Endothelial cell of umbilical vein (primary cell): ENCODE measurements at places on chromosomes 4 and X. TPM values are rescaled to one million over a fixed set of nuclear protein-coding genes. Genes with fewer than 3 reads are reported as not detected.

DNA sequence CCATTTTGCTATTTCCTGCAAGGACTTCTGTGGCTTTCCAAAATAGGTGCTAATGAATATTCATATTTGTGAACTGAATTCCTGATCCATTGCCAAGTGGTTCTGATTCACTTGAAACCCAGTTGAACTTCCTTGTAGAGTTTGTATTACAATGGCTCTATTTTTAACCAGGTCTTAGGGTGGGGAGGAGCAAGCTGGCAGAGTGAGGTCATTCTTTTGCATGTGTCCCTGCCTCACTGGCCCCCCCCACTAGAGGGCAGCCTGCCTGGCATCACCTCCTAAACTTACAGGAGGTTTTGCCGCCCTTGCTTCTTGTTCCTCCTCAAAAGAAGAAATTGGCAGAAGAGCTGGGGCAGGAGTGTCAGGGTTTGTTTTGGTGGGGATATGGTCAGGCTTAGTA, 10.5 kb downstream of the PTTG2 start:
- H3K27me3 ChIP-seq = no peaks in the 10 kb centered on the region
- H3K36me3 ChIP-seq = no peaks in the 10 kb centered on the region
- no peak overlapping the region for H3K4me3 ChIP-seq

- no peak for DNase-seq
- no peaks in the 10 kb centered on the region for H3K27me3 ChIP-seq
- no peak overlapping the region for H3K27ac ChIP-seq
- H3K4me1 ChIP-seq = no peaks in the 10 kb centered on the region
Measured at GRCh38 chr4:22531311-22532019, 15.6 kb upstream of the ADGRA3 start.

- no peak overlapping the region for H3K27ac ChIP-seq
- peaks cover 13% of the 10 kb centered on the region for H3K4me1 ChIP-seq
- H3K27me3 ChIP-seq = no peaks in the 10 kb centered on the region
- no peaks in the 10 kb centered on the region for H3K36me3 ChIP-seq
- no peak overlapping the region for H3K4me3 ChIP-seq
Measured at GRCh38 chrX:3263681-3264126, 82.7 kb downstream of the MXRA5 start.

GRCh38 chr4:3654036-3654807, 112.0 kb upstream of the ADRA2C start:
- no peak for DNase-seq
- H3K27ac ChIP-seq = no peak overlapping the region
- no peak overlapping the region for H3K4me3 ChIP-seq
- H3K4me1 ChIP-seq = no peaks in the 10 kb centered on the region

DNA sequence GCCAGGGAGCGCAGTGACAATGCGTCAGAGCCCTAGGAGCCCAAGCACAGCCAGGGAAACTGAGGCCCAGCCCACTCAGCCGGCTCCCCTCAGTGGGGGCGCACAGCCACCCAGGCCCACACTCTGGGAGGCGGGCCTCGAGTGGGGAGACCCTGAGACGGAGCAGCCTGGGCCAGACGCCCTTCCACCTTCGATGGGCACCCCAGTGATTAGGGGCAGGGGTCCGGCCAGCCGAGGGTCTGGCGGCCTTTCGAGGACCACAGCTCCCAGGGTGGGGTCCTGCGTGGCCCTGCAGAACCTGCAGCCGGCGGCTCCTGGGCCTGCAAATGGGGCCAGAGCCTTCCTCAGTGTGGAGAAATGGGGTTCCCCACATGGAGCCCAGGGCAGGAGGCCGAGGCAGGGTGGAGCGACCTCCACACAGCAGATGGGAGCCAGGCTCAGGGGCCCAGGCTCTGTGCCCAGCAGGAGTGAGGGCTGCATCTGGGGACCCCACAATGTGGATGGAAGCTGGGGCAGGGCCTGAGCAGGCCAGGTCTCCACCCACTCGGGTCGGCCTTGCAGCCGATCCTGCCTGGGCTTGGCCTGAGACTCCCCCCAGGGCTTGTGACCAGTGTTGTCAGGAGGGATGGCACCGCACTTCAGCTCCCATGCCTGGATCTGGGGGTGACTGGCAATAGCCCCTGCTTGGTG, 5.0 kb downstream of the HGFAC start:
- H3K27ac ChIP-seq = no peak overlapping the region
- H3K36me3 ChIP-seq = no peaks in the 10 kb centered on the region
- H3K4me1 ChIP-seq = no peaks in the 10 kb centered on the region
- DNase-seq = no peak

- H3K36me3 ChIP-seq = no peaks in the 10 kb centered on the region
- H3K4me1 ChIP-seq = no peaks in the 10 kb centered on the region
- H3K4me3 ChIP-seq = no peak overlapping the region
- no peak for DNase-seq
Measured at GRCh38 chr4:170234800-170235199, 145.0 kb upstream of the AADAT start.

NAP1L3 gene
- total RNA-seq = 0.22 and 0.25 TPM in 2 replicates

RNF4 gene
- 67.5 and 71.4 TPM in 2 replicates for total RNA-seq

GLOD5 gene
- not detected in 2 replicates for total RNA-seq

SAGE1 gene
- not detected in 2 replicates for total RNA-seq

SLC16A2 gene
- total RNA-seq = 3.1 and 3.3 TPM in 2 replicates
